ENCODE measurements at places on chromosomes 12 and 14.
A peak's percentile ranks its signal among the peaks of the same experiment; 100 is the strongest.

DNA sequence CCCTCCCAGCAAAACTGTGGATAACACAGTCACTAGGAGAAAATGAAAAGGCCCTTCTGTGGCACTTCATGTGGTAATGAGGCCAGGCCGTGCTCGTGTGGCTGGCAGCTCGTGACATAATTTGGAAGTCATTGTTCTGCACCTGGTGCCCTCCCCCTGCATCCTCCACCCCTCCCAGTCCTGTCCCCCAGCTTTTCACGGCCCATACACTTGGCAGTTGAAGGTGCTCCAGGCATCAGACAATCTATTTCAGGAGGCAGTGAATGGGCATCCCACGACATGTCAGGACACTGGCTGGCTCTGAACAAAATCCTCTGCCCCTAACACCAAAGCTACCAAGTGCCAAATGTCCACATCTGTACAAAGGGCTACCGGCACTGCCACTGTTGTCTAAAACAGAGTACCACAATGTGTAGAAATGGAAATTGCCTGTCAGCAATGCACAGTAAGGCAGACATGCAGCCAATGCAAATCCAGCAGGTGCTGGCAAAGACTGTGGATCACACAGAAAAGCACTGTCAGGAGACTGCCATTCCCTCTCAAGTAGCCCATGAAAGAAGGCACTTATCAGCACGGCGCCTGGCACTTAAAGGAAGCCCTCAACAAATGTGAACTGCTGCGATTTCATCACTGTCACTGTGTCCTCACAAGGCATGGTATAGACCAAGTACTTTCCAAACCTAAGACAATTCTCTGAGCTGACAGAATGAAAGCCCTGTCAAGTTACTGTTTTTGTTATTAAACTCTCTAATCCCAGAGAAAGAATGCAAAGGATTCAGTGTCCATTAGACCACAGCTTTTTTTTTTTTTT lies 39.1 kb downstream of the CORO1C start:
- DNase-seq: peak; percentile 46

GRCh38 chr14:30648471-30648870 lies 26.4 kb downstream of the SCFD1 start:
- no peak for DNase-seq

- peak; percentile 5 for DNase-seq
Observed at GRCh38 chr12:4579305-4580102, 17.5 kb downstream of the DYRK4 start.

GRCh38 chr12:87238466-87238865 lies 790.7 kb downstream of the C12orf50 start:
- no peak for DNase-seq

DNA sequence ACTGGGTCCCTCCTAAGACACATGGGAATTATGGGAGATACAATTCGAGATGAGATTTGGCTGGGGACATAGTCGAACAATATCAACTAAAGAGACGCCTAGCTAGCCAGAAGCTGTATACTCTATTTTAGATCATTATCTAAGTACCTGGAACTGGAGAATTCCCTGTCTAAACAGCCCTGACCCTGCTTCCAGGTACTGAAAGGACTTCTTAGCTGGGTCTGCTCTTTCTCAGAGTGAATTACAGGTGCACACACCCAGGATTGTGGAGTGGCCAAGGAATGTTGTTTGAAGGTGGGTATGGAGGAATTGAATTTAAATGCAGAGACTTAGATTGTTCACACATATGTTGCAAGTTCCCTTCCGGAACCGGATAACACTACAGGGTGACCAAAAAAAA lies 733.0 kb downstream of the RPS29 start:
- no peak for DNase-seq

DNA sequence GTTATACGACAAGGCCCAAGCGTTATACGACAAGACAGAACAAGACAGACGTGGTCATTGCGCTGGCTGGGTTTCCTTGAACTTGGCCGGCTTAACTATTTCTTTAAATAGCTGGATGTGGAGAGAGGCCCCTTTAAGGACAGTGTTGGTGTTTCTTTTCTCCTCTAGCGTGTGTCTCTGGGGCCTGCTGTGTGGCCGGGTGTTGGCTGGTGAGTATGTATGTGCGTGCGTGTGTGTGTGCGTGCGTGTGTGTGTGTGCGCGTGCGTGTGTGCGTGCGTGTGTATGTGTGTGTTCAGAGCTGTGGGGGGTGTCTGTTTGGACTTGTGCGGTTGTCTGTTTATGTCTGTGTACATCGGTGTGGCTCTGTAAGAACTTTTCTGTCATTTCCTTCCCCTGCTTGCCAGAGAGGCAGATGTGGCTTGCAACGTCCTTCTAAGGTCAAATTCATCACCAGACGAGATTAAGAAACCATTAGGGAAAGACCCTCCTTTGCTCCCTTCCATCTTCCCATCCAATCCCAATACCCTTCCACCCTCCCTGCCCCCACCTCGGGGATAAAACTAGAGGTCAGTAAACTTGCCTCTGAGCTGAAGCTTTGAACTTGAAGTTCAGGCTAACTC lies 78.6 kb upstream of the TBX3 start:
- no peak for DNase-seq

- no peak for DNase-seq
Observed at GRCh38 chr12:41108032-41108431, 80.1 kb upstream of the PDZRN4 start.
